Activated T-cell treated with anti-CD3 and anti-CD28 coated beads for 1 hour (primary cell): ENCODE measurements at places on chromosomes 3 and 15.
A peak's percentile ranks its signal among the peaks of the same experiment; 100 is the strongest.

DNA sequence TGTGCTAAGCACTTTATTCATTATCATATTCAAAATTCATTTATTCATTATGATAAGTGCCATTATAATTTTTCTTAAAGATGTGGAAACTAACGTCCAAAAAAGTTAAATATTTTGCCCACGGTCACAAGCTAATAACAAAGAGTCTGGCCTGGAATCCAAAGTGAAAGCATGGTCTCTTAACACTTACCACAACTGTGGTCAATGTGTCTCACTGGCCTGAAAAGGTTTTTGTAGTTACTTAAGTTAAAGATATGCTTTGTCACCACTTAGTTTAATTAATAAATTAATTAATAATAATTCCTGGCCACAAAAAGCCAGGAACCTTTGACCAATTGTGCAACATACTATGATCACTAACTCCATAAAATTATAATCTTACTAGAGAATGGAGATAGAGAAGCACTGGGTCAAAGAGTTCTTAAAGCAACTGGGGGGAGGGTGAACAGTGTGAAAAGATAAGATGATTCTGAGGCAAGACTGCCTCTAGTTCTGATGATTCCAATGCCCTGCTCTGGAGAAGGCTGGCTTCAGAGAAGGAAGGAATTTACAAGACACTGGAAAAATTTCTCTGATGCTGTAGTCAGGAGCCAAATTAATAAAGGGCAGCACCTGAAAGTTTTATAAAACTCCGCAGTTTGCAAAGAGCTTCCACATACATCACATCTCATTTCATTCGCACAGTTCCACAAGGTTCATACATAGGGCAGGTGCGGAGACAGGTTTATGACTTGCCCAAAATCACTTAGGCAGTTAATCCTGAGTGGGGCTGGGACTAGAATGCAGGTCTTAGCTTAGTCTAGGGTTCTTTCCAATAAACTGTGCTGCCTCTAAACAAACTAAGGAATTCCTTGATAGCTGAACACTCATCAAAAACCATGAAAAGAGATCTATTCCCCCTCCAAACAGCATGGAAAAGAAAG is 32.5 kb downstream of the NPTN start:
- DNase-seq: no peak

DNA sequence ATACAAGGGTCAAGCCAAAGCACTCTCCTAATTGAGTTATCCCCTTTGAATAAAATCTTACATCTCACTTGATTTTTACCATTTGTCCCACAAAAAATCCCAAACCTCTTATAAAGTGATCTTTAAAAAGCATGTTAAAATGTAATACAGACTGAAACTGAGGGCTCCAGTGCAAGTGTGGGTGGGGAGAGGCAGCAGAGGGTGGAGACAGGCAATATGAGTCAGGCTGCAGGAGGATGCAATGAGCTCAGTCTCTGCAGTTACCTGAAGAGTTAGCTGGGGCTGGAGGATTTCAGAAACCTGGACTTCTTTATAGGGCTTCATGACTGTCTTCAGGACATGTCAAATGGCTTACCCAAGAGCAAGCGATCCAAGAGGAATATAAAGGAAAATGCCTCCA is 14.2 kb upstream of the COLQ start:
- peak; percentile 19 for DNase-seq

GRCh38 chr15:88641959-88642452 is 3.2 kb downstream of the ISG20 start:
- DNase-seq: no peak

GRCh38 chr3:195441476-195441991 is 1.3 kb downstream of the ACAP2 start:
- no peak for DNase-seq

DNA sequence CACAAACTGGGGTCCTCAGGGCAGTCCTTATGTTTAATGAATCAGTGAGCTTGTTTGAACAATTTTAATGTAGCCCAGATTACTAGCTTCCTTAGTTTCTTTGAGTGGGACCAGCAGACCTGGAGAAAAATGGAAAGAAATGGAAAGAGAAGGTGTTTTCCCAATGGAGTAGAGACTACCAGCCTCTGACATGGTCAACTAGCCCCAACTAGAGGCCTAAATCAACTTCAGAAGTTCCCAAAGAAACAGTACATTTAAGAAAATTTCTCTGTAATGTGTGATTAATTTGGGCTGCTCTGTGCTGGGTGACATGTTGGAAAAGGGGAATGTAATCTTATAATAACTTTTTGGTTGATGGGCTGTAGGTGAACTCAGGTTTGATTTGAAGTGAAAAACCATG is 310.9 kb downstream of the MFSD1 start:
- DNase-seq: no peak

- DNase-seq: no peak
Measured at GRCh38 chr3:194321693-194322640, 29.2 kb downstream of the CPN2 start.

GRCh38 chr3:105354429-105354828 is 12.3 kb upstream of the ALCAM start:
- no peak for DNase-seq

GRCh38 chr3:46902188-46902631 is 24.7 kb downstream of the PTH1R start:
- no peak for DNase-seq

DNA sequence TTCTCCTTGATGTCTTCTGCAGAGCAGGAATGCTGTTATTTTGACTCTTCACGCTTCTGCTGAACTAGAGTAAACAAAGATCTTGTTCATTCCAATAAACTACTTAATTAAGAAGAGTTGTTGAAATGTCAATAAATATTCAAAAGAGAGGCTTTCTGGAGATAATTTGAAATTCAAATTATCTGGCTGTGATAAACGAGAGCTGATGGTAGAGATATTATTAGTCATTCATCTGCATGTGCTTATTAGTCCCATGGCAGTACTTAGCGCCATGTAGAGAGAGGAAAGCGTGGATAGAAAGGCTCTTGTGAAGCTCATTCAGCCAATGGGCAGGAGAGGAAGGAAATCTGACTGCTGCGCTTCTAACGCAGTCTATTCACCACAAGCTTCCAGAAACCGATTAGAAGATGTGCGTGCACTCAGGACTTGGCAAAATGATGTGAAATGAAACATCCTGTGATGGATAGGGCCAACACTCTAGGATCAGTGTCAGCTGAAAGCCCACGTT is 251.1 kb downstream of the GABRB3 start:
- no peak for DNase-seq

GRCh38 chr3:39150148-39150802 is 3.1 kb downstream of the CSRNP1 start:
- DNase-seq: no peak

DNA sequence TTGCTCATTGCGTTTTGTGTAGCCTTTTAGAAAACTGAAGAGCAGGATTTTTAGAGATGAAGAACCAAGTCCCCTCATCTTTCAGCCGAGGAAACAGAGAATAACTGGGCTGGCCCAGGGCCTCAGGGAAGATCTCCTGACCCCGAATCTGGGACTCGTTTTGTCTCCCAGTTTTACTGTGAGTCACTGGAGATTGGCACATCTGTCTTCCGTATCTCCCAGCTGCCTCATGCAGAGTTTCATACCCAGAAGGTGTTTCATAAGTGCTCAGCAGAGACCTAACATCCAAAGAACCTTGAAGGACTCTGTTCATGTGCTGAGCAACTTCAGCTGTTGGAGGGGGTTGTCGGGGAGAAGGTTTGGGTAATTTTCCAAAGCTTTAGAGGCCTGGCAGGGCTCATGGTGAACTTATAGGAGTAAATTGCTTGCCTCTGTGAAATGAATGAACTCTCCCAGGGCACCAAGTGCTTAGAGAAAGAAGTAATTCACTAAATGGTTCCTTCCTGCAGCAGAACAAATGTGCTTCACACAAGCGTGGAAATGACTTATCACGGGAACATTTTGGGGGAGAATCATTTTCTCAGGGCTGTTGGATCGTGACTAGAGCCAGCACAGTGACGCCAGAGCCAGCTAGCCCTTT is 121.4 kb downstream of the FAM43A start:
- no peak for DNase-seq

DNA sequence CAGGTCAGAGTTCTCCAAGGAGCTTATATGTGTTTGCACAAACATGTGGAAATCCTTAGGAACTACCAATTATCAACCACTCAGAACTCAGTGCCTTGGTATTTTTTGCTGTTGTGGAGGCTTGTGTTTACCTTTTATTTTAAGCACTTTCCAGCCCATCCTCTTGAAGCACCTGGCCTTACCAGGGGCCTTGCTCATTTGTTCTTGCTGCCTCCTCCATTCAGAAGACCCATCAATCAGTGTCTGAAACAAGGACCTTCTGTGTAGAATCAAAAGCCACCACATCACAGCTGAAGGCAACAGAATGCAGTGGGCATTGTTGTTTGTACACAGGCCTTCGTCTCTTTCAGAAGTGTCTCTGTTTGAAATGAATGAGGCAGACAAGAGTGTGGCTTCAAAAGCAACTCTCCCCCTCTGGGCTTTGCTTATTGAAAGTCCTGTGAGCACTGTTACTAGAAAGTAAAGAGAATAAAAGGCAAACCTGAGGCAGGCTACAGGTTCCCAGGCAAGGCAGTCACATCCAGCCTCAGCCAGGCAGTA is 24.5 kb upstream of the LIPC start:
- no peak for DNase-seq
